ENCODE measurements at places on chromosomes 3 and 15. TPM values are rescaled to one million over a fixed set of nuclear protein-coding genes. Genes with fewer than 3 reads are reported as not detected.

GRCh38 chr3:55296030-55296429 is 191.1 kb downstream of the WNT5A start:
- H3K27ac ChIP-seq = no peak overlapping the region
- DNase-seq = no peak
- H3K4me3 ChIP-seq = no peak overlapping the region

DNA sequence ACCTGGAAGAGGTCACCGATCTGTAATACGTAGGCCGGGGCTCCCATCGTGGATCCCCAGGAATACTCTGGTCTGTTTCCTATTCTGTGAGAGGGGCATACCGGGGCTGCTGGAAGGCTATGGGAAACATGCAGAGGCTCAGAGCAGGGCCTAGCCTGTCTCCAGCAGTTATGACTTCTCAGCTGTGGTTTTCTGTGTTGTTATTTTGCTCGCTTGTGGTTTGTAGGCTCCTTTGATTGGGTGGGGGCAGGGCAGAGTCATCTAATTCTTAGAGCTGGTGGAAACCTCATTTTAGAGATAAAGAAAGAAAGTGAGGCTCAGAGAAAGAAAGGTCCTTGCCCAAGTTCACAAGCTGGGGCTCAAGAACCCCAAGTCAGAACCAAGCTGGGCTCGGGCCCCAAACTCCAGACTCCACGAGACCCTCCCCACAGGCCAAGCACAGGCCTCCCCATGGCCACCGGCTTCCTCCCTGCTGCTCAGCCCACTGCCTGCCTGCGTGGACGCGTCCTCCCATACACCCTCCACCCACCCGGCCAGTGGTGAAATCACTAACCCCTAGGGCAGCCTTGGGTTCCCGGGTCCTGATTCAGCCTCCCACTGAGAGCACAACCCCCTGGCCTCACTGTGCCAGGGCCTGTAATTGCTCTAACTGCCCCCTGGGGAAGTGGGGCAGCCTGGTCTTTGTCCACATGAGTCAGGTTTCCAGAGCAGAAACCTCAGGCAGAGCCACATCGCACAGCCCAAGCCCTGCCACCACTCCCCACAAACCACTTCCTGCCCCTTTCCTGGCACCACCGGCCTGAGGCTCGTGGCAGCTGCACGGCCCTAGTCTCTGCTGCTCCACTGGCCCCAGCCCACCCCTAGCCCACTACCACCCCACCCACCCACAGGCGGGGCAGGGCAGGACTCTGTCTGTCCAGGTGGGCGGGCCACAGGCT is 270.8 kb downstream of the UACA start:
- peak overlapping the region; percentile 13 for H3K4me3 ChIP-seq
- H3K27me3 ChIP-seq = peaks cover 35% of the 10 kb centered on the region
- DNase-seq = peak; percentile 88
- H3K4me1 ChIP-seq = peaks cover 77% of the 10 kb centered on the region
- H3K27ac ChIP-seq = no peak overlapping the region

DNA sequence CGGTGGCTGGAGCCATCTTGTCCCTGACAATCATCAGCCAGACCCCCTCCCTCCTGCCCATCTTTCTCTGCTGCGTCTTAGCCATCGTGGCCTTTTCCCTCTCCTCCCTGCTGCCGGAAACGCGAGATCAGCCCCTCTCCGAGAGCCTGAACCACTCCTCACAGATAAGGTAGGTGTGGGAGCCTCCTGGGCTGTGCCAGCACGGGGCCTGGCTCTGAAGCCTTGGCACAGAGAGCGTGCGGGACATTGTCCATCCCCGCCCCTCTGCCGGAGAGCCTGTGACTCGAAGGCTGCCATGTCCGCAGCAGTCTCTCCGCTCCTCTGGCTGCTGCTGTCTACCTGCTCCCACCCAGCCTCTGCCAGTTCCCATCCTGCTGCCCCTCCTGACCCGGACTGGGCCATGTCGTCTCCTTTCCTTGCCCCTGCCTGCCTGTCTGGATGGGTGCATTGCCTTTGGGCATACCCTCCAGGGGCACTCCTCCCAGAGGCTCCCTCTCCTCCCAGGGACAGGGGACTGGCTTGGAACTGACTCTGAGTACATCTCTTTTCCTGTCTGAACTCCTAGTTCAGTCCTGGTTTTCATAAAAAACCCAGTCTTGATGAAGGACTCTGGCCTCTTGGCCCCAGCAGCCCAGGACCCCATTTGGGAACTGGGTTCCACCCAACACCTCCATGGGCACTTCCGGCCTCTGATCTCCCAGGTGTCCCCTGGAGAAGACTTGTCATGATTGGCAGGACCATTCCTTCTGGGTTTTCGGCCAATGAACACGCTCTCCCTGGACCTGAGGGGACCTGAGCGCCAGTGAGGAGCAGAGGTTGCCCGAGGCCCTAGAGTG is 30.0 kb upstream of the XYLB start:
- H3K4me1 ChIP-seq = no peaks in the 10 kb centered on the region
- H3K36me3 ChIP-seq = no peaks in the 10 kb centered on the region
- no peak overlapping the region for H3K4me3 ChIP-seq
- no peak for DNase-seq
- no peak overlapping the region for H3K27ac ChIP-seq

PCYT1A gene
- total RNA-seq = 23.3 TPM

DNA sequence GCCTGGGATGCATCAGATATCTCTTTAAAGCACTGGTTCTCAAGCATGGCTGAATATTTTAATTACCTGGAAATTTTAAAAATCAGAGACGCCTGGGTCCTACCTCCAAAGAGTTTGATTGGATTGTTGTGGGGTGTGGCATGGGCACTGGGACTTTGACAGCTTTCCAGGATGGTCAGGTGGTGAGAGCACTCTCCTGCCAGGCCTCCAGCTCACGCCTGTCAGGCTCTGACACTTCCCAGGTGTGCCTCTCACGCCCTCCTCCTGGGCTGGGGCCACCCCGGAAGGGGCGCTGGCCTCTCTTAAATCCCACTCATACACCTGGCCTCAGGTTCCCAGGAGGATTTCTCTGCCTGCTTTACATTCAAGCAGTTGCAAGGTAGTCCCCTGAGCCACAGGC is 48.5 kb downstream of the AMOTL2 start:
- no peak overlapping the region for H3K4me3 ChIP-seq
- no peak for DNase-seq
- no peaks in the 10 kb centered on the region for H3K36me3 ChIP-seq

CCR8 gene
- total RNA-seq = 1.8 TPM

A4GNT gene
- total RNA-seq = 0.05 TPM

EIF4E3 gene
- total RNA-seq = 1.5 TPM

GRCh38 chr3:33364060-33364459 is 76.1 kb downstream of the UBP1 start:
- H3K4me1 ChIP-seq = no peaks in the 10 kb centered on the region
- no peaks in the 10 kb centered on the region for H3K36me3 ChIP-seq
- DNase-seq = no peak
- no peaks in the 10 kb centered on the region for H3K27me3 ChIP-seq
- H3K4me3 ChIP-seq = no peak overlapping the region

Data from thymus (tissue), 14 donors.